ENCODE measurements at places on chromosomes 11 and 22. TPM values are rescaled to one million over a fixed set of nuclear protein-coding genes. Genes with fewer than 3 reads are reported as not detected.

DNA sequence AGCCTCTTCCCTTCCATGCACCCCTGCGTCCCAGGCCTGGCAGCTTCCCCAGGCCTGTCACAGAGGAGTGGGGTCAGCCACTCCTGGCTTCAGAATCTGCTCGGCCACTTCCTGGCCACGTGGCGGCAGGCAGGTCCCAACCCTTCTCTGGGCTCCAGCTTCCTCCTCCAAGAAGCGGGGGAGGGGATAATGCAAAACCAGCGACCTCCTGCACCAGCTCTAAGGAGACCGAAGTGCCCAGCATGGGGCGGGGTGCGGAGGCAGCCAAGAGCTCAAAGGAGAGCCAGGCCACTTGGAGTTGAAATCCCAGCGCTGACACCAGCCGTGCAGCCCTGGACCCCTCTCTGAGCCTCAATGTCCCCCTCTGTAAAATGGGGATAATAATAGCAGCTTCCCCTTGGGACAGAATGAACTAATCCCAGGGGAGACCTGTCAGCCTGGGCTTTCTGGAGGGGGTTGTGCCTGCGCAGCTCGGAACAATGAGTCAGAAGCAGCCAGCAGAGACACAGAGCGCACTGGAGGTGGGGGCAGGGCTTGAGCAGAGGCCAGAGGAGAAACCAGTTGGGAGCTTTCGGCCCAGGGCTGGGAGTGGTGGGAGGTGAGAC, 22.8 kb upstream of the PICK1 start:
- peak; percentile 83 for DNase-seq

GRCh38 chr11:105344938-105345337, 205.4 kb upstream of the CARD18 start:
- DNase-seq, result peak; percentile 41

GRCh38 chr11:92845805-92846204, 123.6 kb upstream of the MTNR1B start:
- DNase-seq, result no peak

DNA sequence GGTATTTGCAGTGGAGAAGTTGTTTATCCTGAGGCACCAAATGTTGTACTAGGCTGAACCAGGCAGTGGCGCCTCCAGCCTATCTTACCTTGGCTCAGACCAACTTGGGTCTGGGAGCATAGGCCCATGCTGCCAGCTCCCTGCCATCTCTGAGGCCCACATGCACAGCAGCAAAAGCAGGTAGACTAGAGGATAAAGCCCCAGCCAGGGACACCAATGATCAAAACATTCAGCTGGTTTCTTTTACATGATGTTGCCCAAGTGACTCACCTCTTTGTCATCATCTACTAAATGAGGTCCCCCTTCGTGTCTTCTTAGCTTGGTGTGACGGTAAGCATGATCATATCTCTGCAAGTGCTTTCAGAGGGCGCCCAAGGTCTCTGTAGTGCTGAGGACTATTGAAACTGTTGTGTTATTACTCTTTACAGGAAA, 112.1 kb upstream of the DRD2 start:
- DNase-seq, result no peak

- DNase-seq, result no peak
These were observed 109.6 kb downstream of the CEP164 start for GRCh38 chr11:117437041-117437790.

DNA sequence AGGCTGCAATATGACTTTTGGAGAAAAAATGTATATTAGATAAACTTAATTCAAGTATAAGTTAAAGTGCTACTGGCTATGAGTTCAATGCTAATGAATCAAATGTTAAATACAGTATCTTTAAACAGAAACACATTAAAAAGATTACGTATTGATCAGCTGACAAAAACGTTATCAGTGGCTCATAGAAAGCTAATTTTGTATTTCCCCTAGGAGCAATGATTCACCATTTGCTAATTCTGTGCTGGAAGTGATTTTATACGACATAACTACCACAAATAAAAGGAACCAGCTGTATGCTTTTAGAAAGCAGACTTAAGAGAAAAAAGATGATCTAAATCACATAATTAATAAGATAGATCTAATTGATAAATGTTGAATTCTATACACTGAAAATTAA, 43.6 kb downstream of the MRE11 start:
- DNase-seq, result peak; percentile 30

The OR4C16 gene
- total RNA-seq, result not detected

The FGF4 gene
- not detected for total RNA-seq

The RGL4 gene
- not detected for total RNA-seq

The MUC2 gene
- not detected for total RNA-seq

Data from dermis blood vessel endothelial cell (primary cell).